ENCODE measurements at places on chromosomes 2 and 18.

DNA sequence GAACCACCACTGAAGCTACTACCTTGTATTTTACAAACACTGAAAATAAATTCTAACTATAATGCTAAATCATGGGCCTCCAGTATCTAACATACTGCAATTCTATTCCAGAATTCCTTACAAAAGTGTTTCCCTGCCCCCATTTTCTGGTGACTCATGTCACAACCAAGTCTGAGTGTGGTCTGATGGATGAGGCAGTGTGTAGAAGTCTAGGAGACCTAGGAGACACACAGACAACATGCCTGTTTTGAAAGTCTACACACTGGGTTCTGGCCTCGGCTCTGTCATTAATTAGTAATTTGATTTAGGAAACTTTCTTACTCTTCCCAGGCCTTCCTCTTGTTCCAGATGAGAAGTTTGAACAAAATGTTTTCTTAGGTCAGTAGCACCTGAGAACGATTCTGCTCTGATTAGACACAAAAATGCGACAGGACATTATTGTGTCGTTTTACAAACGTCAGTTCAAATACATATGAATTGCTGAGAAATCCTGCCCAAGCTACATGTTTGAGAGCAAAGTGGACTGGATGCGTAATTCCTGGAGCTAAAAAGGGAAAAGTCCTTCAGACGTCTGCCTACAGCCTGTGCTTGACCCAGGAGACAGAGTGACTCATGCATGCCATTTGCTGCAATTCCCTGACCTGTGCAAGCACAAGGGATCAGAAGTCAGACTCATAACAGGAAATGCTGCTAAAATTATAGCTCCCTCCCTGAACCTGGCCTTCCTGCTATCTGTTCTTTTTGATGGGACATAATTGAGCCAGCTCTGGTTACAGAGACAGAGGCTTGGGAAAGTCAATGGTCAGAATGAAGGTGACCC is 494.4 kb downstream of the SOX11 start:
- no peak for DNase-seq

- no peak for DNase-seq
Observed at GRCh38 chr2:239689410-239689809, 288.6 kb upstream of the HDAC4 start.

DNA sequence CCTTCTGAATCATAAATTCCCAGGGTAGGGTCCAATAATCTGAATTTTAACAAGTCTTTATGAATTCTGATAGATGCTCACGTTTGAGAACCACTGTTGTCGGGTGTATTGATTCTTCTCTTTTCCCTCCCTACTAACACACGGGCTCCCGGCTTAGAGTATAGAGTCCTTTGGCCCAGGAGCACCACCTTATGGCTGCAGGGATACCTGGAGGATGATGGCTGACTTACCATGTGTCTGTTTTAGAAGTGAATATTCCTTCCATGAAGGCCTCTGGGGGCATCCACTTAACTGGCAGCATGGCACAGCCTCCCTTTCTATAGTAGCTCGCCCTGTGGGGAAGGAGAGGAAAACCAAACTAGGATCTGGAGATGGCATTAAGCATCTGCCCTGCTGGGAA is 91.7 kb downstream of the CLIP4 start:
- no peak for DNase-seq

- no peak for DNase-seq
Observed at GRCh38 chr18:51138936-51139335, 58.5 kb downstream of the MEX3C start.

- no peak for DNase-seq
Observed at GRCh38 chr2:157631861-157632260, 3.2 kb upstream of the ACVR1C start.

DNA sequence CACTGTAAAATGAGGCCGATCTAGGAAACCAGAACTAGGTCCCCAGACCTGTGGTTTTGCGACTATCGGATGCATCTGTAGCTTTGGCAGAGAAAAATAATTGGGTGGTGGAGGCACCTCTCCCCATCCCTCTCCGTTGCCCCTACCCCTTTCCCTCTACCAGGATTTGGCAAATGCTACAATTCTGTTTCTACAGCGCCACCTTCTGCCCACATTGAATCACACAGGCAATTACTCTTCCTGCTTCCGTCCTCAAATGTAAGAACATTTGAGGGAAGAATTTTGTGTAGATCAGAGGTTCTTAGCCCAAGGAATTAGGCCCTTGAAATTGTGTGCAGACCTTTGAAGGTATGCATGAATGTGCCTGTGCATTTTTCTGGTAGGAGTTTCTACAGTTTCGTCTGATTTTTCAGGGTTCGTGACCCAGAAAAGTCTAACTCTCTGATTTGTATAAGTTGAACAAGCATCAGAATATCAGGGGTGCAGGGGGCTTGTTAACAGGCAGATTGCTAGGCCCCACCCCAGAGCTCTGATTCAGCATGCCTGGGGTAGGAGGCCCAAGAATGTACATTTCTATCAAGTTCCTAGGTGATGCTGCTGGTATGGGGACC is 11.2 kb downstream of the ATP6V1B1 start:
- peak; percentile 57 for DNase-seq

DNA sequence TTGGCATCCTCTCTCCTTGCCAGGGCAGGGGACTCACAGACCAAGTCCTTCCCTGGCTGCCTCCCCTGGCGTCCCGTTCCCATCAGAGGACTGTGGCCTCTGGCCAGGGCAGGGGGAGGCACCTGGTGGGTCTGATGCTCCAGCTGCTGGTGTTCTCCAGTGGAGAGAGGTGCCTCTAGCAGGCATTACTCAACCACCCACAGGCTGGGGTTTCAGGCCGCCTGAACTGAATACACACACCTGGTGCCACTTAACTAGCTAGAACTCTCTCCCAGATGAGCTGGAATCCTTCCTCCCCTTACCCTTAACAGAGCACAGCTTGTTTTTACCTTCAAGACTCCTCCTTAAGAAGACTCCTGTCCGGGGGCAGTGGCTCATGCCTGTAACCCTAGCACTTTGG is 37.7 kb upstream of the CNGA3 start:
- DNase-seq, result no peak

DNA sequence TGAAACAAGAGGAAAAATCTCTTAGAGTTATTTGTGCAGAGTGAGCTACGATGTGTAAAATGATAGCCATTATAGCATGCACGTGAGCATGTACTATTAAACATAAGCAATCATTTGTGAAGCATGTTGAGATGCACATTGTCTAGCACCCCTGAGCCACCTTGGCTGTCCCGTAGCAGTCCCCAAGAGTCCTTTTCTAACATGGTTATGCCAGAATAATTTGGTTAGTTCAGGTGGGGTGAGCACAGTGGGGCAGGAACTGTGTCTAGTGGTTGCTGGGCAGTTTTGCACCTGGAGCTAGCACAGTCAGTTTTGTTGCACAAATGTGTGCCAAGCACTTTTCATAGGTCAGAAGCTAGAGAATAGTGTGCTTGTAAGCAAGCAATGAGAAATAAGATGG is 809.8 kb downstream of the RNF144A start:
- no peak for DNase-seq

GRCh38 chr2:33492399-33493134 is 16.1 kb downstream of the RASGRP3 start:
- DNase-seq, result no peak

DNA sequence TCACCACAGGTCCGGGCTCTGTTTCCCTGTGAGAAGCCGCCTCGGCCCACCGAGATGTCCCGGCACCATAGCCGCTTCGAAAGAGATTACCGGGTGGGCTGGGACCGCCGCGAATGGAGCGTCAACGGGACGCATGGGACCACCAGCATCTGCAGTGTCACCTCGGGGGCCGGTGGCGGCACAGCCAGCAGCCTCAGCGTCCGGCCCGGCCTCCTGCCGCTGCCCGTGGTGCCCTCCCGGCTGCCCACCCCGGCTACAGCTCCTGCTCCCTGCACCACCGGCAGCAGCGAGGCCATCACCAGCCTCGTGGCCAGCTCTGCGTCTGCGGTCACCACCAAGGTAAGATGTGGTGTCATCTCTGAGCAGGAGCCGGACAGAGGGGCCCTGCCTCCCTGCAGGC is 177.2 kb downstream of the KLHL29 start:
- no peak for DNase-seq
